ENCODE measurements at places on chromosomes 3 and 15.

DNA sequence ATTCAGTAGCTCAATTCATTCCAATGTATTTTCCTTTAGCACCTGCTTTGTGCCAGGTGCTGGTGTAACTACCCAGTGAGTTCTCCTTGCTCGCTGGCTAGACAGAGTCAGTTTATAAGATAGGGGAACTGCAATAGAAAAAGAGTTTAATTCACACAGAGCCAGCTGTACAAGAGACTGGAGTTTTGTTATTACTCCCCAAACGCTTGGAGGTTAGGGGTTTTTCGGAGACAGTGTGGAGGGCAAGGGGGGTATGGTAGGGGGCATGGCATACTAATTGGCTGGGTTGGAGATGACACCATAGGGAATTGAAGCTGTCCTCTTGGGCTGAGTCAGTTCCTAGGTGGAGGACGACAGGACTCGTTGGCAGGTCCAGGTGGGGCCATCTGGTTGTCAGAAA, 5.4 kb upstream of the CFAP91 start:
- no peak for DNase-seq

DNA sequence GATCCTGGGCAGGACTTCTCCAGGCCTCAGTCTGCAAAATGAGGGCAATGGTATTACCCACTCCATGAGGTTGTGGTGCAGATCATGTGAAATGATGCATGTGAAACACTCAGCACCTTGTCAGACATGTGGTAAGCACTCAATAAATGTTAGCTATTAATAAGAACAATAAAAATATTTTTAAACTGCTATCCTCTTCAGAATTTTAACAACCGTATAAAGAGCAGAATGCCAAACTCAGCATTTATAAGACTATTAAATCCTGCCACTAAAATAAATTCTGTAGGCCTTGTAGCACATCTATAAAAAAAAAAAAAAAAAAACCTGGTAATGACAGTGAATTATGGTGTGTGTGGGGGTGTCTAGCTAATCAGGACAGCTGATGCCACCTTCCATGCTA, 213.9 kb upstream of the UMPS start:
- no peak for DNase-seq

- DNase-seq = no peak
Observed at GRCh38 chr3:15542614-15543013, 21.1 kb upstream of the COLQ start.

DNA sequence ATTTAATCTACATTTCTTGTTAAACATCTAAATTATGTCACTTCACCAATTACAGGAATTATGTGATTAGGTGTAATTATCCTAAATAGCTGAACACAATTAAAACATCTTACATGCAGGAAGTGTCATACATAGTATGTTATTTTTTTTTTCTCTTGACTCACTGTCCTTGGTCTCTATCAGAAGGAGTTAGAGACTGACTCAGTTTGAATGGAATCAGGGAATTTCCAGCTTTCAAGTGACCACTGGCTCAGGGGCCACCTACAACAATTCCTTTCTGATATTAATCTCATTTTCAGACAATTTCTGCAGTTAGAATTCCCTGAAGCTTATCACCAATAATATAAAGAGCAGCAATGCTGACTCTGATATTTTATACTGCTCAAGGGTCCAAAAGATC, 400.7 kb downstream of the ROBO1 start:
- DNase-seq = no peak

DNA sequence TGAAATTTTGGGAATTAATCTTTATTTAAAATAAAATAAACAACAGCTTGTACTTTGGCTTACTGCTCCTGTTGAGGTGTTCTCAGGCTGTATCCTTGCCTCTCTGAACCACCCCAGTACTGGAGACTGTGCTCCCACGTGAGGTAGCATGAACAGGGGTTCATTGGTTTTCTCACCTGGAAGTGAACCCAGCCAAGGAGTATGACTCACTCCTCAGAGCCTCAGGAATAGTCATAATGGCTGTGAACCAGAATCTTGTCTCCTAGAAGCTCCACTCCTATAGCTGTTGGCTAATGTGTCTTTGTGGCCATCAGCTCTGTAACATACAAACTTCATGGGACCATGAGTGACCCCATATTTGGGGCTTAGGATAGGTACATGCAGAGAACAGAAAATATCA, 122.5 kb upstream of the ST8SIA2 start:
- no peak for DNase-seq

DNA sequence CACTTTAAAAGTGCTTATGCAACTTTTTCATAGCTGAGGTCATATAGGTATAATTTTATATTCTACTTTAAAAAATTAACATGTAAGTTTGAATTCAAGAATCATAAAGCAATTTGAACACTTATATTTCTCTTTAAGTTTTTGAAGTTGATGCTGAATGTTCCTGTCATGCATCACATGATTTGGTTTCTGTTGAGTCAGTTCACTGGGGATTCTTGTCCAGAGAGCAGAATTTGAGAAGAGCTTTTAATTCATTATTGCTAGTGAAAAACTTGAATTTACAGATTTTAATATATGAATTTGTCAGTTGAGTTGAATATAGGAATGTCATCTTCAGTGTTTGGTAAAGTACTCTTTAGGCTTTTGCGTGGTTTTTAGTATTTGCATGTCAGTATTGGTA, 7.9 kb downstream of the SLC25A26 start:
- no peak for DNase-seq

DNA sequence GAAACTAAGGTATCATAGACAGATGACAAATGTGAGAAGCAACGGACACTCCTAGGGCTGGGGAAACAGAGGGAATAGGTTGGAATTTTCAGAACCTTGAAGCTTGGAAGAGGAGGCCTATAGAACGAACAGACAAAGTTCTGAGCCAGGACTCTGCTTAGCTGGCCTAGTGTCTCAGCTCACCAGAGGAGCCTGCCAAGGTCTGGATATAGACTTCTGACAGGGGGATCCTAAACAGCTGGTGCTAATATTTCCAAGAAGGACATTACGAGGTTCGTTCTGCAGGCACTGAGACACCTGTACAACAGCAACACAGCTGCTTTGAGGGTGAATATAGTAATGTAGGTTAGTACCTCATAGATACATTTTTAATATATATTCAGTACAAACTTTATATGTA, 266.3 kb downstream of the CHL1 start:
- no peak for DNase-seq

GRCh38 chr15:96182736-96183513, 147.6 kb upstream of the NR2F2 start:
- DNase-seq = no peak

DNA sequence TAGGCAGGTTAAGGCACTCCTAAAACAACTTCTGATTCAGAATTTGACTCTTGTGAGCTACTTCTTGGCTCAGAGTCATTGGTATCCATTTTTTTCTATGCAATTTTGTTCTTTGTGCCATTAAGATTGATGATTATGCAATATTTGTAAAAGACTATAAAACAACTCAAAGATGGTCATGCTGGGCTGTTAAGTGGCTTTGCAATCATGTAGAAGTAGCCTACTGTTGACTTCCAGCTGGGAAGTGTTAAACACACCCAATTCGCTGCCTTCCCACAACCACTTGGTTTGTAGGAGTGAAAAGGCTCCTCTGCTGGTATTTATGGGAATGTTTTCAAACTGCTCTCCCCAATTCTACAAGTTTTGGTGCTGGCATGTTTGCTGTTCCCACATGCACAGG, 74.7 kb upstream of the COL6A6 start:
- no peak for DNase-seq

- DNase-seq = no peak
Observed at GRCh38 chr15:96350934-96351724, 20.6 kb downstream of the NR2F2 start.

DNA sequence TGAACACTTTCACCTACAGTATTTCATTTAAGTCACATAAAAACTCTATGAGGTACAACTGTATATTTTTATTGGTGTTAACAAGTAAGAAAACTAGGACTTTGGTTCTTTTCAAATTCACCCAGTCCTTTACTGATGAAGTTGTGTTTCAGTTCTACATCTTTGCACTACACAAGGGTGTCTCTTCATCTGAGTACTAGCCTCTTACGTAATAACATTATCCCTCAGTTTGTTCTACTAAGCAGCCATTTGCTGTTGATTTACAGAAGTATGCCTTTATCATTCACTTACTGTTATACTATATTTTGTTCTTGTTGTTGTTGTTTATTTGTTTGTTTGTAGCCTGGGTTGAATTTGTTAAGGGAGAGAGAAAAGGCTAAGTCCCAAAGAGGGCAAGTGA, 311.9 kb downstream of the PLOD2 start:
- DNase-seq = no peak

DNA sequence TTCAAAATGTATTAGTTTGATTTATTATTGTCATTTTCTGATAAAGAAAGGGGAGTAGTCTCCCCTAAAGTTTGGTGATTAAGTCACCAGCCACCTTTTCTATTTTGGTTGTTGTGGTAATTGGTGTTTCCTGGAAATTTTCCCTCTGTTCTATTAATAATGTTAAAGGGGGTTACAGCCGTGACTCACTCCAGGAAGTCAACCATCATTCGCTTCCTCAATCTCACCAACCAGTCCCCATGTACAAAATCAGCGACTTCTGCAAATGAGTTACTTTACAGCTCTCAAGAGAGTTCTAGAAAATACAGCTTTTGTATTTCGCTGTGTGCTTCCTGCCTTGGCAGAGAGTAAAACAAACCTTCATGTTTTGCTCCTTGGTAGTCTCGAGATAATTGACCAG, 285.1 kb downstream of the LPP start:
- no peak for DNase-seq
